ENCODE measurements at places on chromosomes 2 and 18. TPM values are rescaled to one million over a fixed set of nuclear protein-coding genes. Genes with fewer than 3 reads are reported as not detected.
A peak's percentile ranks its signal among the peaks of the same experiment; 100 is the strongest.

DNA sequence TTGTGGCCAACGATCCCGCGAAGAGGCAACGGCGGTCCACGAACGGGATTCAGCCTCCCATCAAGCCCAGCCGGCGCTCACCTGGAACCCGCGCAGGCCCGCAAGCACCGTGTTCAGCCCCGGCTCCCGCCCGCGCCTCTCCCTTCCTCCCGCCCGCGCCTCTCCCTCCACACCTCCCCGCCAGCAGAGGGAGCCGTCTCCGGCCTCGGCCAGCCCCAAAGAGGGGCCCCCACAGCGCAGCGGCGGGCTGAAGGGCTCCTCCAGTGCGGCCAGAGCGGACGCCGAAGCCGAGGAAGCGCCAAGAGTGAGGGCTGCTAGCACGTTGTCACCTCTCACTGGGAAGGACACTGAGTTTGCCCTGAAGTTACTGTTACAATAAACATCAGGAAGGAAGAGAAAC is 55.3 kb upstream of the LAPTM4A start:
- DNase-seq: no peak

- DNase-seq: no peak
These were observed 3.9 kb downstream of the RPS7 start for GRCh38 chr2:3578987-3579386.

Gene TNS1
- 46.1 TPM for total RNA-seq

DNA sequence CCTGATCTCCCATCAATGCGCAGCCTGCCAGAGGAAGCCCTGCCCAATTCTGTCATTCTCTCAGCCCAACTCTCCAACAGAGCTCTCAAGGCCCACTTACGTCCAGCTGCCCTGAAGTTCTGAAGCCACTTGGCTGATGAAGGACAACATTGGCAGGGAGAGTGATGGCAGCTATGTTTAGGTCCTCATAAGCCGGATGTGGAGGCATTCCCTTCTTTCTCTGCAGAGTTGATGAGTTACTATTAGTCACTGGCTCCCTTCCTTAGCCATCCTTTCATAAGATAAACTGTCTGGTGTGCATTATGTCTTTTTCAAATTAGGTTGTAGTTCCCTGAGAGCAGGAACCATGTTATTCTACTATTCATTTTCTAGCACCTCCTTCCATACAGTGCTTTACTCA is 22.5 kb upstream of the TACR1 start:
- DNase-seq: no peak

DNA sequence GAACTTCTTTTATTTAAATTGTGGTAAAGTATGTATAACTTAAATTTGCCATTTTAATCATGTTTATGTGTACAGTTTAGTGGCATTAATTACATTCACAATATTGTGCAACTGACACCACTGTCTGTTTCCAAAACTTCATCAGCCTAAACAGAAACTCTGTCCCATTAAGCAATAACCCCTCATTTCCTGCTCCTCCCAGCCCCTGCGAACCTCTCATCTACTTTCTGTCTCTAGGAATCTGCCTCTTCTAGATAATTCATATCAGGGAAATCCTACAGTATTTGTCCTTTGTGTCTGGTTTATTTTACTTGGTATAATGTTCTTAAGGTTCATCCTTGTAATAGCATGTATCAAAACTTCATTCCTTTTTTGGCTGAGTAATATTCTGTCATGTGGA is 75.1 kb downstream of the BOLA3 start:
- no peak for DNase-seq

- DNase-seq: no peak
These were observed 605.2 kb upstream of the LRRTM4 start for GRCh38 chr2:78127424-78127823.

Gene EMX1
- not detected for total RNA-seq

- DNase-seq: no peak
These were observed 96.6 kb upstream of the LYPD1 start for GRCh38 chr2:132766573-132766972.

- DNase-seq: no peak
These were observed 126.3 kb upstream of the SPRED2 start for GRCh38 chr2:65558743-65559142.

Gene LHCGR
- not detected for total RNA-seq

DNA sequence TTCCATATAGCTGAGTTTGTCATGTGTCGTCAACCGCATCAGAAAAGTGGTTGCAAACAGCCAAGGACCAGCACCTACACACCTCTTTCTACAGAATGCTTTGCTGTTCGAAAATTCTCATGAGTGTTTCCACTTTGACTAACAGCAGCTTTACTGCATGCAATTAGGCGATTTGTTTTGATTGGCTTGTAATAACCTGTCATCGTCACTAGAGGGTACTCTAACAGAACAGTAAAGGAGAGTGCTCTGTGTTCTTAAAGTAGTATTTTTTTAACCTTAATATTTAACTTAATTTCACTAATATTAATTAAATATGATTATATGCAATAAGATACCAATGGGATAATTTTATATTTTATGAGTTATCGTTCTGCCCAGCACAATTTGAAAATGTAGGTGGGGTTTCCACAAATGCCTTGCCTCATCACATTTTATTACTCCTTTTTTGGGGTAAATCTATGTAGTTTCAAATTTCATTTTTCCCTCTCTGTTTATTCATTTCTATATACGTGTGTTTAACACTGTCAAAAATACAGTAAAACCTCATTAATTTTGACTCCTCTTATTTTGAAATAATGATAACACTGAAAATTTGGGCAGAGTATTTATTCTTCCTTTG is 502.2 kb downstream of the NRXN1 start:
- peak; percentile 14 for DNase-seq

Gene STAT4
- total RNA-seq: 0.44 TPM

GRCh38 chr2:134362152-134362668 is 108.3 kb downstream of the MGAT5 start:
- DNase-seq: no peak

- no peak for DNase-seq
These were observed 482.9 kb upstream of the HS6ST1 start for GRCh38 chr2:128801576-128801975.

Gene VWA3B
- total RNA-seq: not detected

DNA sequence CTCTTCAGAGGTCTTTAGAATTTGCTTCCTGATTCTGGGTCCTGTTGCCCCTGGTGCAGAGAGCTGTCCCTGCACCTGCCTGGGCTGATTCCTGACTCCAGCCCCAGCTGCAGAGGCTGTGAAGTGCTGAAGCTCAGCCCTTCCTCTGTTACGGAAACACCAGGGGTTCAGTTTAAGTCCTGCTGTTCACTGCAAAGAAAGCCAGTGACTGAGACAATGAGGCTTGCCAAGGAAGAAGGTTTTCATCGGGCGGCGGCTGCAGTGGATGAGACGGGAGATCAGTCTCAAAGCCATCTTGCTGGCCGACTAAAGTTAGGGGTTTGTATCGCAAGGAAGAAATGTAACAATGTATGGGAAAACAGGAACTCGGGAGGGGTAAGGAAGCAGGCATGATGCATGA is 142.4 kb upstream of the ZNF236 start:
- no peak for DNase-seq

Gene TXNDC2
- not detected for total RNA-seq

- no peak for DNase-seq
These were observed 55.4 kb downstream of the EML4 start for GRCh38 chr2:42224422-42225067.

- no peak for DNase-seq
These were observed 58.3 kb upstream of the TNP1 start for GRCh38 chr2:216918088-216918680.

Gene REG3A
- total RNA-seq: not detected

Gene DTYMK
- total RNA-seq: 26.3 TPM

GRCh38 chr18:66136039-66136438 is 385.2 kb downstream of the CDH7 start:
- DNase-seq: no peak

DNA sequence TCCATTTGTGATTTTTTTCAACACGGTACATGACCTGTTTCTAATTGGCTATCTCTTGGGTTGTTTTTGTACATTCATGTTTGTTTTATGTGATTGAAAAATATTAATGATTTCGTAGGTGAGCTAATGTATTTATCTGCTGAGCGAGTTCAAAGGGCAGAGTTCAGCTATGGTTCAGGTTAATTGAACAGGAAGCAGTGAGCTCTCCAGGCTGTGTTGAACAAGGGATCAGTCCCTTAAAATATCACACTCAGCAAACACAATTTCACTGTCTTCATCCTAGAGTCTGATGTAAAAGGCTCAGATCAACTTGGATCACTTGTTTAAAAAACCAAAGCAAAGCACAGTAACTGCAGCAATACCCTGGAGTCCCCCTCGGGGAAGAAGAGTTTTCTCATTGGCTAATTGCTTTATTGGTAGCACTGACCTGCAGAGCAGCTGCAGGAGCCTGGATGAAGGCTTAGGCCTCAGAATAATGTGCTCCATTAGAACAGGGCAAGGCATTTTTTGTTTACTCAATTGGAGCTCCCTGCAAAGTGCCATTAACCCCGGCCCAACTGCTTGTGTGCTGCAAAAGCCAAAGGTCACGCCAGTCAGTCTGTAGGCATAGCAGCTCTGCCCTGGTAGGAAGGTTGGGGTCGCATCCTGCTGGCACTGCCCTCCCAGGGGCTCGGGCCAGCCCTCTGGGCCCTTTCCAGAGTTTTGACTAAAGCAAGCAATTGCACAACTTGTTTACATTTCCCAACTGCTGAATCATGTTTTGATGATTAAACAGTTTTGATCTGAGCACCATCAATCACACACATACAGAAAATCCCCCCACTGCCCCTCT is 10.5 kb downstream of the ONECUT2 start:
- no peak for DNase-seq

DNA sequence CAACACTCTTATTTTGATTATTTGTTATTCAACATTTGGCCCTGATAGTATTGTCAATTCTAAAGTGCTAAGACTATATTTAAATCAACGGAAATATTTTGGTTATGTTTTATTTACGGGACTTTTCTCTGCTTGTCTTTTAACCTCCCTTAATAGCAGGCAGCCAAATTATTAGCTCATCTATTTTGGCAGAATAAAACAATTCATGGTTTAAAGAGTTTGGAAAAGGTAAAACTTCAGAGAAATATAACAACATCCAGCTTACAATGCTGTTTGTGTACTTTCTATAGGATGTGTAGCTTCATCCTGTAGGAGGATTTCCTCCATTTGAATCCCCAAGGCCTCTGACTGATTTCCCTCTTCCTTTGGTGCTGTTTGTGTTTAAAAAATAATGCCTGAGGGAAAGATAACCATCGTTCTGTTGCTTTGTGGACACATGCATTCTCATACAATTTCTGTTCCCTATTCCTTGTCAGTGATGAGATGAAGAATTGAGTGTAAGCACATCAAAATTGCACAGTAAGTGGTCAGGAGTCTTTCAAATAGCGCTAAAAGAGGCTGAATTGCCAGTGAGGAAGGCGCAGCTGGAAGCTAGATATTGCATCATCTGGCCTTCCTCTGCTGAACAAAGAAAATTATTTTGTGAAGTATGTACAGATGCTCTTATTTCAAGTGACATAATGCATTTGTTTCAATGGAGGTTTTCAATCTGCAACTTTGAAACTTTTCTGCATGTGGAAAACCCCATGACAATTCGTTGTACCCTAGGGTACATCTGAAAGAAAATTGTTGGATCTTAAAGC is 80.3 kb downstream of the CD28 start:
- no peak for DNase-seq

DNA sequence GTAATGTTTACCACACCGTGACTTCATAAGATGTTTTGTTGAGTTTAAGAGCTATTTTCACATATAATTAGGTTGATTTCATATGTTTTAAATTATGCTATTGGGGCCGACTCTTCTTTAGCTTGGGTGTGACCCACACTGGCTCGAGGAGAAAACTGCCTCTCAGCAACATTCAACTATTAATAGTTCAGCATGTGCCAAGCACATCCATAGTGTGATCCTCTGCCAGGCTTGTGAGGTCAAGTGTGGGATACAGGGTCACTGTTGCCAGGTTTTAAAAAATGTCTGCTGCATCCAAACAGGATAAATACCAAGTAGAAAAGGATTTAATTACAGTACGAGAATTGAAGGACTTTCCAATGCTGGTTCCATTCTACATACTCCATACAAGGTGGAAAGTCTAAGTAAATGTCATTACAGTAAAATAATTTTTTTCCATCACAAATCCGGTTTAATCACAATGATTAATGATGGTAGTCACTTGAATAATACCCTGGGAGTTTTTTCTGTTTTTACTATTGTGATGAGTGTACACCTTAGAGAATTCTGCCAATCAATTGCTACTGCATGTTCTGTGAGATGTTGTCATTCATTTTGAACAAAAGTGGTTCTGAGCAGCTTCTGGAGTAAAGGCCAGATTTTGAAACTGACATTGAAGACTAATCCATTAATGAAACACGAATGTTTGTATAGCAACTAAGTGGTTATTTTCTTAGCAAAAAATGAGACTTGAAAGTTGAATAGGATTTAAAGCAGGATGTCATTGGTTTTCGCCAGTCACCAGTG is 84.5 kb downstream of the ABI2 start:
- no peak for DNase-seq

- no peak for DNase-seq
These were observed 223.7 kb downstream of the IRS1 start for GRCh38 chr2:226575928-226576327.

Gene SERPINB7
- 0.58 TPM for total RNA-seq

- no peak for DNase-seq
These were observed 38.5 kb upstream of the RND3 start for GRCh38 chr2:150526006-150526405.

Gene TGOLN2
- total RNA-seq: 231 TPM

- no peak for DNase-seq
These were observed 680 bp downstream of the DTNB start for GRCh38 chr2:25672494-25673299.

Gene DLGAP1
- total RNA-seq: 1.6 TPM

Gene MTX2
- 48.2 TPM for total RNA-seq

DNA sequence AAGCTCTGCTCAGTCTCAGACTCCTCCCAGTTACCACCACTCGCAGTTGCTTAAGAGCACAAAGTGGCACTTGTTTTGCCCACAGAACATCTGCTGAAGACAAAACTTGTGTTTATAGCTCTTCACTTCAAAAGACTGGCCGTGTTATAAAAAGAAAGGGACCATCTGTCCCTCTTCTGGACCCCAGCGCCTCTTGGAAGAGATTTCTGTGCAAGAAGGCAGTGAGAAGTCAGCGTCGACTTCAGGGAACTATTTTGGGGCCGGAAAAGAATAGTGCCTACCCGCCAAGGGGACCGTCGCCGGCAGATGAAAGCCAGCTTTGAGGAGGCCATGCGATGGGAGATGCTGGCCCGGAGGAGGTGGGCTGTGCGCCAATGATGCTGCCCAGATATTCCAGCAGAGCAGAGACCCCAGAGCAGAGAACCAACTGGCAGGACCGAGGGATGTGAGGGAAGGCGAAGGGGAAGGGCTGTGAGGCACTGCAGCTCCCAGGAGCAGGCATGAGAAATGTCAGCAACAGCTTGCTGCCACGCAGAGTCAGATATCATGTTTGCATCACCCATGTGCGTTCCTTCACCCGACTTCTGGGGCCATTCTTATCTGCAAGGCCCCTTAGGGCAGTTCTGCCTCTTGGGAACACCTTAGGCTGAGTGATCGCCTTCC is 270.9 kb downstream of the ATAD2B start:
- no peak for DNase-seq
